ENCODE measurements at places on chromosomes 5 and 9.
A peak's percentile ranks its signal among the peaks of the same experiment; 100 is the strongest.

- DNase-seq: peak; percentile 73
Observed at GRCh38 chr5:174327317-174327864, 281.9 kb downstream of the NSG2 start.

DNA sequence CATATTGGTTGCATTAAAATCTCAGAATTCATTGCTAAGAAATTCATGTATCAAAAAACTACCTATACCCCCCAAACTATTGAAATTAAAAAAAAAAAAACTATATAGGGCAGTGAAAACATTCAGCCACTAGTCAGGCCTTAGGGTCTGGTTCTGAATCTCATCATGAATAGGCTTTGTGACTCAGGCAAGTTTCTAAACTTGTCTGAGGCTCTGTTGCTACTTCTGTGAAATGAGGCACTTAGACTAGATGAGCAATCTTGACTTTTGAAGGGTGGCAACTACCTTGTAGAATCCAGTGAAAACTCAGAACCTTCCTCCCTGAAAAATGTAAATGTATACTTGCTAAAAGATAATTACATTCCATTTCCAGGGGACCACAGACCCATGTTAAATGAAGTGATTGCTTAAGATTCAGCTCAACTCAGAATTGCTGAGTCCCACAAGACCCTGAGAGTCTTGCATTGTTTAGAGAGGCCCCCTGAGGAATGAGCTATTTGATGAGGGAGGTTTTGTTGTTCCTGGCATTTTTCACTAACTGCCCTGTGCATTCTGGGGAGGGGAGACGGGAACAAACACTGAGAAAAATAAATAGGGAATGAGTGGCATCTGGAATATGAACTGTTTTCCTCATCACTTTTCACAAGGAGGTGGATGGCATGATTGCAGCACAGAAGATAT lies 29.5 kb downstream of the RAI14 start:
- DNase-seq: no peak

- DNase-seq: peak; percentile 87
Observed at GRCh38 chr5:180313677-180314505, 22.0 kb upstream of the MAPK9 start.

DNA sequence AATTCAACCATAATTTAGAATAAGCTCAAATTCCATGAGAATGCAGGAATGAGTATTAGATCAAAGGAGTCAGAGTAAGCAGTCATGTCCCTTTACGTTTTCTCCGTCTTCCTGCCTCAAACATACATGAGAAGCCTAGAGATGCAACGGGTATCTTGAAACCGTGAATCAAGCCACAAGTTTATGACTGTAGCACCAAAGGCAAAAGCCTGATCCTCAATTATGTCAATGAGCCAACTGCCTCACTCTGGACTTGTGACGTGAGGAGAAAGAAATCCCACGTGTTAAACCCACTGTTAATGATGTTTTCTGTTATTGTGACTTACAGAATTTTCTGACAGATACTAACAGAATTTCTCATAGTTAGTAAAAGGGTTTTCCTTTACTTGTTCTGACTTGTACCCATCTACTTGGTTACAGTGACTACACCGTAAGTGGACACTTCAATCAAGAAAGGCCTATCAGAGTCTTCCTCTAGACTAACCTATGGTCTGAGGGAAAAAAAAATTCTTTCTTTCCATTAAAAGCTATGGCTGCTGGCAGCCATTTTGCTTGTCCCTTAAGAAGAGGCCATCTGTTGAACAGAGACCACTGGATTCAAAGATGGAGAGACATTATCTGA lies 35.3 kb upstream of the HK3 start:
- no peak for DNase-seq

DNA sequence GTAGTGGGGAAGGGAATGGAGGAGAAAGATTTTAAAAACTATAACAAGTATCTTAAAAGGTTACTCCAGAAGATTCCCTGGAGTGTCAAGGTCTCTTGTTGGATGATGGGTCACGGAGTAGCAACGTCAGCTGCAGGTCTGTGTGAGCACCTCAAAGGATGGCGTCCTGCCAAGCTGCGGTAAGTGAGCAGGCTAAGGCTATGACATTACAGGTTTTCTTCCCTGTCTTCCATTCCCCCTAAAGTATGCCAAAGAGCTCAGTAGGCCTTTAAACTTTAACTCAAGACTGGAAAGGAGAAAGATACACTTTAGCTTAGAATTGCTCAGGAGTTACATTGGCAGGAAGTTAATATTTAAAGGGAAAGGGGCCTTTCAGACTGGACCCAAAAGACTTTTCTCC lies 17.5 kb downstream of the SPOCK1 start:
- no peak for DNase-seq

GRCh38 chr9:27564670-27565069 lies 8.6 kb downstream of the C9orf72 start:
- DNase-seq: no peak

DNA sequence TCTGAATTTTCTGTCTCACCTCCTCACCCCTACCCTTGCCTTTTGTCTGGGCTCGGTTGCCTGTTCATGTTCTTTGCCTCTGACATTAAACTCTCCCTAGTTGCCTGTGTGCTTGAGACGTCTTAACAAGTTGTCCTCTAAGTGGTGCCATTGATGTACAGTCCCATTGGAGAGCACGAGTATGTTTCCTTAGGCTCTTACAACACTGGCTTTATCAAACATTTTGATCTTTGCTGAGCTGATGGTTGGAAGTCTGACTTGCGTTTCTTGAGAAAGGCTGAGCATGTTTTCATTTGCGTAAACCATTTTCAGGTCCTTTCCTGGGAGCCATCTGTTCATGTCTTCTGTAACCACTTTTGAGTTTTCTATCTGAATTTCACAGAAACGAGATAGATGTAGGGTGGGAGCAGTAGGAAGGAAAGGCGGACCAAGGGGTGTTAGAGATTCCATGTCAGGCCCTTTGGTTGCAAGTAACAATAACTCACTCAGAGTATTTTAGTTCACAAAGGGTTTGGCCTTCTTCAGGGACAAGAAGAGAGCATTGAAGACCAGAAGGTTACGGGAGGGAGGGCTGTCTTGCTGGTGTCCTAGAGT lies 35.4 kb downstream of the OTULIN start:
- no peak for DNase-seq

- no peak for DNase-seq
Observed at GRCh38 chr9:5425006-5425628, 12.6 kb downstream of the PLGRKT start.

GRCh38 chr9:109705515-109705914 lies 74.5 kb upstream of the PALM2AKAP2 start:
- DNase-seq: no peak

GRCh38 chr9:97473717-97474116 lies 27.7 kb upstream of the TMOD1 start:
- no peak for DNase-seq

GRCh38 chr5:88675708-88676636 lies 207.0 kb downstream of the MEF2C start:
- DNase-seq: peak; percentile 38

GRCh38 chr9:84597131-84597530 lies 72.4 kb upstream of the NTRK2 start:
- no peak for DNase-seq

- no peak for DNase-seq
Observed at GRCh38 chr5:55758231-55758630, 20.4 kb downstream of the DDX4 start.

DNA sequence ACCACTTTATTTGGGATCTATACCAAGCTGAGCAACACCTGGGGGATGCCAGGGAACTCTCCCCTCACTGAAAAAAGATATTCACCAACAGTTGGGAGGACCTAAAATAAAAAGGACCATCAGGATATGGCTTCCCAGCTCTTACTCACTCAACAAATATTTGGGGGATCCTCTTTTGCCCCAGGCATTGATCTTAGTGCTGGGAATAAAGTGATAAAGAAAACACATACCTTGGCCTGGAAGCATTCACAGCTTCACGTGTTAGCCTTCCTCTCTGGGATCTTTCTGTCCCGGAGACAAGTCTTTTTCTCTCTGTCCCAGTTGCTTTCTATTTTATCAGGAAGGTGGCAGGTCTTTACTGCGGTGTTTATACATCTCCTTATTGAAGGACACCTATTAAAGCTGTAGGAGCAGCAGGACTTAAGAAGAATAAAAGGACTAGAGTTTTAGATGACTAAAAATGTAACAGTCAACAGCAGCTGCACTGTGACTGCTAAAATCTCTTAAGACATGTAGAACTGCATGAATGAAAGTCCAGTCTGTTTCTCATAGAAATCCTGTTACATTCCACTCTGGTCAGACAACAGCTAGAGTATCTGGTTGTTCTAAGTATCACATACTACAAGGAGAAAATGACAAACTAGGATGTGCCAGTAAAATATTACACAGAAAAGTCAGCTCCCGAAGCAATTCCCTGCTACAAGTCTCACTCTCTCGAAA lies 90.0 kb upstream of the ITGA2 start:
- no peak for DNase-seq

GRCh38 chr9:92749071-92749933 lies 15.3 kb downstream of the BICD2 start:
- DNase-seq: no peak

GRCh38 chr5:30237189-30237588 lies 956.3 kb upstream of the CDH6 start:
- no peak for DNase-seq

- no peak for DNase-seq
Observed at GRCh38 chr5:404666-405241, 38.2 kb upstream of the EXOC3 start.

DNA sequence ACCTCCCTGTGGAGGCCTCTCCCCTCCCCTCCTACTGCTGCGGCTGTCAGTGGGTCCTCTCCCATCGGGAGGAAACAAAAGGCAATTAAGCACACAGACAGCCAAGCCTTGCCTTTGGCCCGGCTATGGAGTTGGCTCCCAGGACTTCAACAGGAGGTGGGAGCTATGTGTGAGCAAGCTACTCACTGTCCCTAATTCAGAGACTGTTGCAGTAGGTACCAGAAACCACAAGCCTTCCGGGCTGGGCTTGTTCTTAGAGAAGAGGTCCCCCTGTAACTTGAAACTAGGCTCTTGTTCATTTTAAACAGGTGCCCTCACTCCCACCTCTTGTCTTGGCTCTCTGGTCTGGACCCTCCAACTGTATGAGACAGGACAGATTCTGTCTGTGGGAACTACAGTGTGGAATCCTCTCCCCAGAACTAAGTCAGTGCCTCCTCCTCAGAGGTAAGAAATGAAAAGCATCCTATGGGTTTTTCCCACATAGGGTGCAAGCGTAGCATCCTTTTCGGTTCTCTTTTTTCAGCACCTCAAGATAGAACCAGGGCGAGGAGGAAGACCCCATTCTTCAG lies 561.1 kb downstream of the EBF1 start:
- DNase-seq: no peak

DNA sequence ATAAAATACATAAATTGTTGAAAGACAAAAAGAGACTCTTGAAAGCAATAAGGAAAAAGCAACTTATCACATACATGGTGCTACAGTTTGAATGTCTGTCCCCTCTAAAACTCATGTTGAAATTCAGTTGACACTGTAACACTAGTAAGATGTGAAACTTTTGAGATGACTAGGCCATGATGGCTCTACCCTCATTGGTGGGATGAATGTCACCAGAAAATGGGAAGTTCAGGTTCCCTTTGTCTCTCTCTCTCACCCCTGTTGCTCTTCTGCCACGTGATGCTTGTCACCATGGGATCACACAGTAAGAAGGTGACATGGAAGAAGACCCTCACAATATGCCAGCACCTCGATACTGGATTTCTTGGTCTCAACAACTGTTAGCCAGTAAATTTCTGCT lies 50.3 kb upstream of the SPTLC1 start:
- no peak for DNase-seq

- DNase-seq: no peak
Observed at GRCh38 chr5:36450229-36451014, 148.7 kb upstream of the RANBP3L start.

GRCh38 chr9:10274175-10274574 lies 338.6 kb downstream of the PTPRD start:
- DNase-seq: no peak

DNA sequence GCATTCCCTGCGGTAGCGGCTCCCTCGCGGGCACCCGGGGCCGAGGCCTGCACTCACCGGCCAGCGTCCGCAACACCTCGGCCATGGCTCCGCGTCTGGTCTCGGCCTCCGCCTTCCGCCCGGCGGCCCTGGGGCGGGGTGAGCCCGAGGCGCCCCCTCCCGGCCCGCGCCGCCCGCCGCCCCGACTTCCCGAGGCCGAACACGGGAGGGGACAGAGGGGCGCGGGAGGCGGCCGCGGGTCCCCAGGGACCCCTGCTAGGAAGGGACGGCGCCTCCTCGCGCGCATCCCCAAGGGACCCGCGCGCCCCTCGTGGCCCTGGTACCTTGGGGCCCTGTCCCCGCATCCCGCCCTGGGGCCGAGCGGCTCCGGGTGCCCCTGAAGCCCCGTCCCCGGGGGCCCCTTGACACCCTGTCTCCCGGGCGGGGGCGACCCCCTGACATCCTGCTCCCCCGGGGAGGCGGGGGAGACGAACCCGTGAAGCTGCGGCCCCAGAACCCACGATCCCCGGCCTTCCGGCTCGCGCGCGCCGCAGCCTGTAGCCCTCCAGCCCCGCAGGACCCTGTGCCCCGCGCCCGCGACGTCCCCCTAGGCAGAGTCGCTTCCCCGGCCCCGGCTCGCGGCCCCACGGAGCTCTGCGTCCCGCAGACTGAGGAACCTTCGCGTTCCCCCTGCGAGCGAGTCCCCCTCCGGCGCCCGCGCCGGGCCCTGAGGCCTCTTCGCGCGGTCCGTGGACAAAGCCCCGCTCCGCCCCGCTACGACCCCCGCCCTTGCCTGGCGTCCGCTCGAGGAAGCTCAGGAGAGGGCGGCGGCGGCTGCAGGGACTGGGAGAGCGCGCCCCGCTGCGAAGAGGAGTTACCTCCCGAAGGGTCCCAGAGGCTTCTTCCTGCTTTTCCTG lies at the start of gene ABO:
Gene ABO (minus strand): TSS at position 97 of the 896 bp plus-strand sequence.
- no peak for DNase-seq

- no peak for DNase-seq
Observed at GRCh38 chr5:105836268-105836667, 1834.5 kb downstream of the EFNA5 start.

DNA sequence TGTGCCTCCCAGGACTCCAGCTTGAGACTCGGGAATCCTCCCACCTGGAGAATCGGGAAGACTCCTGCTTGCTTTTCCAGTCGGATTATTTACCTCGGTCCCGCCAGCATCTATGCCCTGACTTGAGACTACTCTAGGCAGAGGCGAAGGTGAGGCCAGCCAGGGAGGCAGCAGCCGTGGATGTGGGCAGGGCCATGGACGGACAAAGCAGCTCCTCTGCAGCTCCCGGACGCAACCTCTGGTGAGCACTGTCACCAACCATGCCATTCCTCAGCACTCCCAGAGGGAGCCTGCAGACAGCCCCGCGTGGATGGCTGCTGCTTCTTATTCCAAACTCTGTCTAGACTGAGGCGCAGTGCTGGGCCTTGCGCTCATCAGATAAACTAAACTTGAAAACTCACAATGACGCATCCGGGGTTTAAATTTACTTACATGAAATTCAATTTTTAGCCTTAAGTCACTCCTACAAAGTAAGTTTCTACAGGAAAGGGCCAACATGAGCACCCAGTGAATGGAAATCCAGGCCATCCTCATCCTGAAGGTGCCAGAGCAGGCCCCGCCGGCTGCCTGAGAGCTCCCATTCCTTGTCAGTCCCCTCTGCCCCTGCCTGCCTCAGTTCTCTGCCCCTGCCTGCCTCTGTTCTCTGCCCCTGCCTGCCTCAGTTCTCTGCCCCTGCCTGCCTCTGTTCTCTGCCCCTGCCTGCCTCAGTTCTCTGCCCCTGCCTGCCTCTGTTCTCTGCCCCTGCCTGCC lies 17.8 kb downstream of the MED10 start:
- DNase-seq: no peak

All from stimulated activated CD4-positive, alpha-beta T cell treated with anti-CD3 and anti-CD28 coated beads, Interleukin-15, amount 100 ng/mL, for 24 hours (primary cell).